ENCODE measurements at places on chromosomes 7 and 10.

DNA sequence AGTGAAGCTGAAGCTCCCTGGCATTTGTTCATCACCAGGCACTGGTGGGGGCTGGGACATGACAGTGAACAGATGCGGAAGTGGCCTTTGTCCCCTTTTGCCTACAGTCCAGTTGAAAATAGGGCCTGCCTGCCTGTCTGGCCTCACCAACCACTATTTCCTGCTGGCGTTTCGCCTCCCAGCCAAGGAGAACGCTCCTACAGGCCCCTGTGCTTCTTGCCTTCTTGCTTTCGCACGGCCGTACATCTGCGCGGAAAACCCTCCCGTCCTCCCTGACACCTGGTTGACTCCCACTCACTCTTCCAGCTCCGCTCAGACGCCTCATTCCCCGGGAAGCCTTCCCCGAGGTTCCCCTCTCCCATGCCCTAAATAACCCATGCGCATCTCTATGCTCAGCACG, 317.3 kb downstream of the PRPF18 start:
- DNase-seq, result no peak

- no peak for DNase-seq
These were observed 18.4 kb downstream of the SORBS1 start for GRCh38 chr10:95542761-95543160.

- no peak for DNase-seq
These were observed 84.6 kb upstream of the GHITM start for GRCh38 chr10:84054743-84055142.

DNA sequence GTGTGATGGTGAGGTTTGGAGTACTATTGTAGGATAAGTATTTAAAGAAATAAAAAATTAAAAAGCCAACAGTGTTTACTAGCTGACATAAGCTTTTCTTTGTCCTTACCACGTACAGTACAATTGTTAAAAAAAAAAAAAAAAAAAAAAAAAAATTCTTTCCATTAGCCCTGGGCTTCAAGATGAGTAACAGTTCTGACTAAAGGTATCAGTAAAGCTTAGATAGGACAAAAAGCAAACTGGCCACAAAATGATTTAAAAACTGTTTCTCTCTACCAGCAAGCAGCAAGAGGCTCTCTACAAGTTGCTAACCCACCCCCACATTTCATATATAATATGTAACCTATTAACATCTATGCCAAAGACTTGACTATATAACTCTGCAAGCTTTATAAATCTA, 17.5 kb downstream of the HYCC1 start:
- no peak for DNase-seq

GRCh38 chr10:129761197-129761972, 202.7 kb downstream of the EBF3 start:
- DNase-seq, result no peak

All from stimulated activated CD8-positive, alpha-beta memory T cell treated with anti-CD3 and anti-CD28 coated beads, Interleukin-2, amount 100 ng/mL, for 48 hours (primary cell).